ENCODE measurements at places on chromosomes 16 and 17. TPM values are rescaled to one million over a fixed set of nuclear protein-coding genes. Genes with fewer than 3 reads are reported as not detected.
A peak's percentile ranks its signal among the peaks of the same experiment; 100 is the strongest.

Gene RNU2-1
- not detected for total RNA-seq

Gene SCGB1C2
- not detected for total RNA-seq

Gene CLEC19A
- not detected for total RNA-seq

Gene KRTAP4-9
- total RNA-seq, result not detected

GRCh38 chr16:8776129-8776584 is 21.3 kb downstream of the TMEM186 start:
- DNase-seq, result no peak
- no peaks in the 10 kb centered on the region for H3K27me3 ChIP-seq
- H3K27ac ChIP-seq, result no peak overlapping the region
- H3K4me1 ChIP-seq, result no peaks in the 10 kb centered on the region
- no peaks in the 10 kb centered on the region for H3K36me3 ChIP-seq

Gene SLFN11
- 102 TPM for total RNA-seq

DNA sequence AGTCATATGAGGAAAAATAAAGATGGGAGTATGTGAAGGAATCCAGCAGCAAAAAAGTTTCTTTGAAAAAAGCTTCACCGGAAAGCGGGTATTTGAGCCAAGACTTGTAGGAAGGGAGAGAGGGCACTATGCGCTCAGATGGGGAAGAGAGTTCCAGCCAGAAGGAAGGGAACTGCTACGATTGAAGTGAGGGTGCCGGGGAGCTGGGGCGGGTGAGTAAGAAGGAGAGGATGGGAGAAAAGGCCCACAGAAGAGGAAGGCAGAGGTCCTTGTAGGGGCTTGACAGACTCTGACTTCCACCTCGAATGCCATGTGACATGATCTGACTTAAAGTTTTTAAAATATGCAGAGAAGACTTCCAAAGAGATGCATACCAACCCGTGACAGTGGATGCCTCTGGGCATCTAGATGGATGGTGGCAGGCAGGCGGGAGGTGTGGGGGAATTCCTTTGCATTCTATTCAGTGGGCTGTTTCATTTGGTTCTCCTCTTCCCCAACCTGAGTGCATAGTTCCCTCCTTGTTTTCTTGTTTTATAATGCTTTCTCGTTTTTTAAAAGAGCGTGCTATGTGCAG is 44.9 kb downstream of the CDRT4 start:
- no peaks in the 10 kb centered on the region for H3K36me3 ChIP-seq
- H3K4me1 ChIP-seq, result no peaks in the 10 kb centered on the region
- H3K27ac ChIP-seq, result no peak overlapping the region
- H3K4me3 ChIP-seq, result no peak overlapping the region
- H3K27me3 ChIP-seq, result no peaks in the 10 kb centered on the region

DNA sequence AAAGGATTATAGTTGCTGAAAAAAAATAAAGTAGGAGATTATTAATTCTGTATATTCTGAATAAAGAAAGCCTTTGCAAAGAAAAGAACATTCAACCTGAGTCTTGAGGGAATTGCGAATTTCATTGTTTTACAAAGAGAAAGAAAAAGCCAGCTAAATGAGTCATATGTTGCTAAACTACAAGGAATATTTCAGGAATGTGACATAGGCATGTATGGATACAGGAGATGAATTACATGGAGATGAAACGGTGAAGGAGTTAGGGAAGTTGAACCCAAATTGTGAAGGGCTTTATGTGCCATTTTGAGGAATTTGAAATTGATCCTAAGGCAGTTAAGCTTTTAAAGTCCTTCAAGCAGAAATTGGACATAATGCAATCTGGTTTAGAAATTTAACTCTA is 177.3 kb upstream of the RBL2 start:
- H3K27me3 ChIP-seq, result no peaks in the 10 kb centered on the region
- no peak overlapping the region for H3K27ac ChIP-seq
- peak; percentile 43 for DNase-seq
- H3K4me1 ChIP-seq, result peaks cover 4% of the 10 kb centered on the region
- H3K4me3 ChIP-seq, result no peak overlapping the region

Gene MYO15B
- 14.4 TPM for total RNA-seq

GRCh38 chr17:61412860-61413660 is 13.4 kb downstream of the TBX2 start:
- H3K4me3 ChIP-seq, result peak overlapping the region; percentile 60
- peak overlapping the region; percentile 89 for H3K27ac ChIP-seq
- peaks cover 35% of the 10 kb centered on the region for H3K4me1 ChIP-seq
- no peaks in the 10 kb centered on the region for H3K27me3 ChIP-seq

Gene HOXB5
- 2.1 TPM for total RNA-seq

Gene MT4
- total RNA-seq, result not detected

- H3K27me3 ChIP-seq, result peaks cover 30% of the 10 kb centered on the region
- H3K4me1 ChIP-seq, result no peaks in the 10 kb centered on the region
- DNase-seq, result no peak
- no peak overlapping the region for H3K4me3 ChIP-seq
- no peak overlapping the region for H3K27ac ChIP-seq
- no peaks in the 10 kb centered on the region for H3K36me3 ChIP-seq
Observed at GRCh38 chr17:49959183-49959935, 9.6 kb upstream of the DLX4 start.

GRCh38 chr16:86704516-86704915 is 126.2 kb downstream of the FOXL1 start:
- H3K27ac ChIP-seq, result no peak overlapping the region
- H3K36me3 ChIP-seq, result no peaks in the 10 kb centered on the region
- DNase-seq, result no peak
- peaks cover 4% of the 10 kb centered on the region for H3K27me3 ChIP-seq
- no peaks in the 10 kb centered on the region for H3K4me1 ChIP-seq

Gene SMIM22
- not detected for total RNA-seq

DNA sequence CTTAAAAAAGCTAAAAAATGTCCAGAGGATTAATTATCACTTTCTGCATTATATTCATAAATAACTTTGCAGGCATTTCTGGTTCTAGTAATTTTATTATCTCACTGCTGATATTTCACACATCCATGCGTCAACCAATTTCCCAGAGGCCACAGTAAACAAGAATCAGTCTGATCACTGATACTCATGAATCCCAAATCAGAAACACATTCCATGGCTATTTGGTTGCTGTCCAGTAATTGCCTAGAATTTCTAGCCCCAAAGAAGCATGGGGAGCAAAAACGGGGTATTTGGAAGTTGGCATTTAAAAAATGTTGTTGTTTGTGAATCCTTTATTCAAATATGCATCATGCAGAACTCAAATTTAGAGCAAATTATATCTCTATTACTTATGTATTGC is 244.8 kb downstream of the CDH8 start:
- no peaks in the 10 kb centered on the region for H3K36me3 ChIP-seq
- no peaks in the 10 kb centered on the region for H3K4me1 ChIP-seq
- no peak overlapping the region for H3K27ac ChIP-seq

Gene CRHR1
- total RNA-seq, result not detected

- no peaks in the 10 kb centered on the region for H3K36me3 ChIP-seq
- H3K4me3 ChIP-seq, result no peak overlapping the region
- no peaks in the 10 kb centered on the region for H3K27me3 ChIP-seq
- no peaks in the 10 kb centered on the region for H3K4me1 ChIP-seq
Observed at GRCh38 chr16:11655655-11656054, 12.6 kb upstream of the SNN start.

GRCh38 chr17:55478971-55479370 is 32.3 kb downstream of the SMIM36 start:
- H3K4me3 ChIP-seq, result no peak overlapping the region
- no peaks in the 10 kb centered on the region for H3K4me1 ChIP-seq
- H3K36me3 ChIP-seq, result no peaks in the 10 kb centered on the region
- no peak overlapping the region for H3K27ac ChIP-seq
- H3K27me3 ChIP-seq, result no peaks in the 10 kb centered on the region
- no peak for DNase-seq

Gene CCL23
- total RNA-seq, result not detected

DNA sequence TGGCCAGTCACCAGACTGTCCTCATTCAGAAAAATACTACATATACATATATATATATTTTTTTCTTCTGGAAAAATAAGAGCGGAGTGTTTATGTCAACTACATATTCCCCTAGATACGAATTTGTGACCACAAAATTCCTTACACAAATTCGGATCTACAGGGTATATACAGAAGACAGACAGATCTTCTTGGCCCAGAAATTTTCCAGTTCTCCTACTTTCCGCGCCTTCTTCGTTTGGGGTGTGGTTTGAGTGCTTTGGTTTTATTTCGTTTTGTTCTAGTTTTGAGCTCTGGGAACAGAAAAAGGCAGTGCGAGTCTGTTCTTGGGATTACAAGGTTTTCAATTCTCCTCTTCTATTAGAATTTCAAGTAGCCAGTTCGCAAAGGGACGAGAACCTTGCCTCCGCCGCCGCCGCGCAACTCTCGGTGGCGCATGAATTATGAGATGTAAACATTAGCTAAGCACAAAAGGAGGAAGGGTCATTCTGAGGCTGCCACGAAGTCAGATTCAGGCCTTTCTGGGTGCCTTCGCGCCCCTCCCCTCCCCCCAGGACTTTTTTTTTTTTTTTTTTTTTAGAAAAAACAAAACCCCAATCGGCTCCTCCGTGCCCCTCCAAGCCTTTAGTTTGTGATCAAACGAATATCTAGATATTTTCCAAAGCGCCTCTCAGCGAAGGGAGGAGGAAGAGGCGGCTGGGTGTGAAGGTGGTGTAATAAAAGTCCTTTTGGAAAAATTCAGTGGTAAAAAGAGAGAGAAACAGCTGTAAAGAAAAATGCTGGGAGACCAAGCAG is 1.8 kb upstream of the HOXB4 start:
- H3K27me3 ChIP-seq, result no peaks in the 10 kb centered on the region
- peak; percentile 55 for DNase-seq
- H3K27ac ChIP-seq, result peak overlapping the region; percentile 98
- H3K4me3 ChIP-seq, result peak overlapping the region; percentile 80

Gene CDK3
- 1.3 TPM for total RNA-seq

Gene PROCA1
- 2.6 TPM for total RNA-seq

DNA sequence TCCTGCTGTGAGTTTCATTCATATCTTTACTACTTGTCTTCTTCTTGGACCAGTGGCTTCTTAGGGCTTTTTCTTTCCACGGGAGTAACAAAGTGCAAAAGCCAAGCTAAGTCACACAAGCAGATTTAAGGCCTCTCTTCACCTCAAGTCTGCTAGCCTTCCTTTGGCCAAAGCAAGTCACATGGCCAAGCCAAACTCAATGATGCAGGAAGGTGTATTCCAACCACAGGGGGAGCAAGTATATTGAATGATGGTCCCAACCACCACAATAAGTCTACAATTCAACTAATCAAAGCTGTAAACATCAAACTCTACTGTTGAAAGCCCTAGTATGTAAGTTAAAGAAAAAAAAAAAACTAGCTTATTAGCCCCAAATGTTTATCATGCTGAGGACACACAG is 44.5 kb upstream of the CDYL2 start:
- no peak for DNase-seq
- H3K4me3 ChIP-seq, result no peak overlapping the region
- no peak overlapping the region for H3K27ac ChIP-seq

GRCh38 chr17:44258811-44259351 is 9.1 kb downstream of the SLC4A1 start:
- no peak for DNase-seq
- no peaks in the 10 kb centered on the region for H3K36me3 ChIP-seq
- no peak overlapping the region for H3K4me3 ChIP-seq
- H3K4me1 ChIP-seq, result no peaks in the 10 kb centered on the region

GRCh38 chr16:4182581-4183236 is 59.2 kb downstream of the SRL start:
- H3K27ac ChIP-seq, result peak overlapping the region; percentile 89
- H3K27me3 ChIP-seq, result no peaks in the 10 kb centered on the region
- DNase-seq, result no peak
- H3K4me1 ChIP-seq, result peaks cover 2% of the 10 kb centered on the region
- no peaks in the 10 kb centered on the region for H3K36me3 ChIP-seq

DNA sequence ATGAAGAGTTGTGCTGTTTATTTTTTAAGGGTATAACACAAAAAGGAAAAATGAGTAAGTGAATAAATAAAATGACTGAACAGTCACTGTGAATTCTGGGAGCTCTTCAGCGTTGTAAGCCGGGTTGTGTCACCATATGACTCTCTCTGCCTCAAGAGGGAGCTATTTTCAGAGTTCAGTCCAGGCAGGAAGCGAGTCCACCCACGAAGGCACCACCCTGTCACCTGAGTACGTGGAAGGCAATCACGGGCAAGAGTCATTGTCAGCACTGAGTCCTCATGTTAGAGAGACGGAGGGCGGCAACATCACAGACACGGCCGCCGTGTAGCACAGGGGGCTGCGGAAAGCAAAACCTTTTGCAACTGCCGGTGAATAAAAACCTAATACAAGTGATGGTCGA is 227.6 kb downstream of the UTP18 start:
- no peaks in the 10 kb centered on the region for H3K36me3 ChIP-seq
- H3K27ac ChIP-seq, result no peak overlapping the region
- no peak overlapping the region for H3K4me3 ChIP-seq
- H3K27me3 ChIP-seq, result no peaks in the 10 kb centered on the region

DNA sequence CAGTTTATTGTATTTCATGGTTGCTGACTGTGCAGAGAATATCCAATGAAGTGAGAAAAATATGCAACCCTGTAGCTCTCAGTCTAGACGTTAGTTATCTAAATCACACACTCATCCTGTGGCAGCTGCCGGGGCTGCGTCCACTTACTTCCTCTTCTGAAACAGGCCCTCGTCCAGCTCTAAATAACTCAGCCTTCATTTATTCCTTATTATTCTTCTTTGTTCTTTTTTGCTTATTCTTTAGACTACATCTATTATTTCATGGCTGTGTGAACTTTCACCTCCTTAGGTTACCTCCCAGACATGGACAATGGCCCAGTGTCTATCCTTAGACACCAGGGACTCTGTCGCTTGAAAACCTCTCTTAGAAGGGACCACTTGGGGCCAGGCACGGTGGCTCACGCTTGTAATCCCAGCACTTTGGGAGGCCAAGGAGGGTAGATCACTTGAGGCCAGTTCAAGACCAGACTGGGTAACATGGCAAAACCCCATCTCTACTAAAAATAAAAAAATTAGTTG is 3.4 kb upstream of the THUMPD1 start:
- no peak overlapping the region for H3K27ac ChIP-seq
- no peak overlapping the region for H3K4me3 ChIP-seq
- H3K36me3 ChIP-seq, result no peaks in the 10 kb centered on the region
- H3K27me3 ChIP-seq, result no peaks in the 10 kb centered on the region
- no peaks in the 10 kb centered on the region for H3K4me1 ChIP-seq
- no peak for DNase-seq

DNA sequence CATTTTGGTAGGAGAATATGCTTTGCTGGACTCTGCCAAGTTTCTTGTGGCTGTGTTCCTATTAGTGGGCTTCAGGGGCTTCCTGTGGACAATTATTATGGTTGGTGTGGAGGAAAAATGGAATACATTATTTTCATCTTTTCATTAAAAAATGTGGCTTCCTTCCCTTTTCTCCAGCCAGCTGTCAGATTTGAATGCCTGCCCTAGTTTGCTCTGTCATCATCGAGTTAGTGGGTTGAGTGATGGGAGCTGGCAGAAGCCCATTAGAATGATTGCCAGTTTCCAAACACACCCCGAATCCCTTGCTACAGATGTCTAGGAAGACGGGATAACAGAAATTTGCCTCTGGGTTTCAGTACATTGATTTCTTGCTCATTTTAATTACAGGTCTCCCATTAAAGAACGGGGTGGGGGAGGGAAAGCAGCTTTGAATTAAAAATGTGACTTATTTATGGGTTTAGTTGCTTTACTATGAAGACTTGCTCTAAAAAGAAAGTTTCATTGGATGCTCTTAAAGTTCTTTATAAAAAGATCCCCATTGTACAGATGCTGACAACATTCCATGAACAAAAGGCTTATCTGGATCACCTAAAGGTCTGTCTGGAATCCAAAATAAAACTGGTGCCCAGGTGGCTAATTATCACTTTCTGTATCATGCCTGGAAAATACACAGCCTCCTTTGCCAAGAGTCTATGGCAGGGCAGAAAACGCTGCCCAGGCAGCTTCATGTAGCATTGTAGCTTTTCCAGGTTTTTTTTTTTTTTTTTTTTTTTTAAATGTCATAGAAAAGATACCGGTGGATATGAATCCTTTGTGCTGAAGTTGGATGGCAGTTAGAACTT is 103.6 kb downstream of the PRKCA start:
- H3K4me3 ChIP-seq, result no peak overlapping the region
- H3K4me1 ChIP-seq, result peaks cover 12% of the 10 kb centered on the region
- no peaks in the 10 kb centered on the region for H3K27me3 ChIP-seq
